ENCODE measurements at places on chromosomes 12 and 14.

DNA sequence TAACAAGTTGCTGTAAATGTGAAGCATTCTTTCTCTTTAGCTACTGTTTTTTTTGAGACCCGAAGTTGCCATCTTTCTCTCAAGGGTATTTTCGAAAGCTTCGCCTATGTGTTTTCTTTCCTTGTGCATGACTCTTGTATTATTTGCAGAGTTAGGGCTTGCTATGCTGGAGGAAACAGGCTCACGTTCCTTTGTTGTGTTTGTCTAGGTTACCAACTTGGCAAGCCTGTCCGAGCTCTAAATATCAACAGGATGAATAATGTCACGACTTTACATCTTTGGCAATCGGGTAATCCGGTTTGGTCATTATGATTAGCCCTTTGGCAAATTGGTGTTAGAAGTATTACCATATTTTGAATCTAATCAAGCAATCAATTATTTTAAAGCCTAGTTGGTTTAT is 15.9 kb upstream of the ATP6V0A2 start:
- no peaks in the 10 kb centered on the region for H3K36me3 ChIP-seq
- DNase-seq, result no peak
- no peak overlapping the region for H3K27ac ChIP-seq
- no peak overlapping the region for H3K4me3 ChIP-seq
- H3K27me3 ChIP-seq, result no peaks in the 10 kb centered on the region

- DNase-seq, result no peak
- peaks cover 4% of the 10 kb centered on the region for H3K4me1 ChIP-seq
- H3K4me3 ChIP-seq, result no peak overlapping the region
Observed at GRCh38 chr12:26266881-26267280, 71.5 kb downstream of the SSPN start.

DNA sequence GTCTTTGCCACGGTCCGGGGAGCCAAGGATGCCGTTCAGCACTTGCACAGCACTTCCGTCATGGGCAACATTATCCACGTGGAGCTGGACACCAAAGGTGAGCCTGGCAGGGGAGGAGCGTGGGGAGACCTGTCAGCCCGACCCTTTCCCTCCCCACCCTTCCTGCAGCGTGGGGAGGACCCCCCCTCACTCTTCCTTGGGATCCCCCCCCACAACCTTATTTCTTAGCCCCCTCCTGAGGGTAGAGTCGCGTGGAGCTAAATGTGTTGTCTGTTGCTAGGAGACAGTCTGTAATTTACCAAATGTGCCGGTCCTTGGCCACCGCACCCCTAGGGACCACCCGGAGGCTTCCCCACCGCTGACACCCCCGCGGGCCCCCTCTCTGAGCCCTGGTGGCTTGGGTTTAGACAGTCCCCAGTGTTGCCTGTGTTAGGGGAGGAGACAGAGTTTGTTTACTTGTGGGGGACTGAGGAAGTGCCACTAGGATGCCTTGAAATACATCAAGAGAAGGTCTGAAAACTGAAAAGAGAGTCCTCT is 2.3 kb downstream of the SETD1B start:
- no peaks in the 10 kb centered on the region for H3K27me3 ChIP-seq
- peaks cover 27% of the 10 kb centered on the region for H3K4me1 ChIP-seq
- peaks cover 27% of the 10 kb centered on the region for H3K36me3 ChIP-seq

GRCh38 chr12:27998658-27999057 is 26.1 kb upstream of the PTHLH start:
- H3K4me1 ChIP-seq, result no peaks in the 10 kb centered on the region
- DNase-seq, result no peak
- no peak overlapping the region for H3K4me3 ChIP-seq
- H3K27ac ChIP-seq, result no peak overlapping the region

- peak; percentile 84 for DNase-seq
- no peak overlapping the region for H3K4me3 ChIP-seq
- no peaks in the 10 kb centered on the region for H3K36me3 ChIP-seq
- no peaks in the 10 kb centered on the region for H3K27me3 ChIP-seq
- H3K27ac ChIP-seq, result peak overlapping the region; percentile 54
- H3K4me1 ChIP-seq, result peaks cover 17% of the 10 kb centered on the region
Observed at GRCh38 chr12:29725587-29726320, 58.0 kb downstream of the TMTC1 start.

- H3K36me3 ChIP-seq, result no peaks in the 10 kb centered on the region
- H3K4me1 ChIP-seq, result no peaks in the 10 kb centered on the region
- no peak overlapping the region for H3K27ac ChIP-seq
- no peaks in the 10 kb centered on the region for H3K27me3 ChIP-seq
- no peak overlapping the region for H3K4me3 ChIP-seq
Observed at GRCh38 chr14:59009967-59010366, 178.5 kb upstream of the DAAM1 start.

- H3K27ac ChIP-seq, result no peak overlapping the region
- no peaks in the 10 kb centered on the region for H3K4me1 ChIP-seq
- no peaks in the 10 kb centered on the region for H3K27me3 ChIP-seq
Observed at GRCh38 chr12:67852701-67853100, 136.5 kb upstream of the IFNG-AS1 start.

DNA sequence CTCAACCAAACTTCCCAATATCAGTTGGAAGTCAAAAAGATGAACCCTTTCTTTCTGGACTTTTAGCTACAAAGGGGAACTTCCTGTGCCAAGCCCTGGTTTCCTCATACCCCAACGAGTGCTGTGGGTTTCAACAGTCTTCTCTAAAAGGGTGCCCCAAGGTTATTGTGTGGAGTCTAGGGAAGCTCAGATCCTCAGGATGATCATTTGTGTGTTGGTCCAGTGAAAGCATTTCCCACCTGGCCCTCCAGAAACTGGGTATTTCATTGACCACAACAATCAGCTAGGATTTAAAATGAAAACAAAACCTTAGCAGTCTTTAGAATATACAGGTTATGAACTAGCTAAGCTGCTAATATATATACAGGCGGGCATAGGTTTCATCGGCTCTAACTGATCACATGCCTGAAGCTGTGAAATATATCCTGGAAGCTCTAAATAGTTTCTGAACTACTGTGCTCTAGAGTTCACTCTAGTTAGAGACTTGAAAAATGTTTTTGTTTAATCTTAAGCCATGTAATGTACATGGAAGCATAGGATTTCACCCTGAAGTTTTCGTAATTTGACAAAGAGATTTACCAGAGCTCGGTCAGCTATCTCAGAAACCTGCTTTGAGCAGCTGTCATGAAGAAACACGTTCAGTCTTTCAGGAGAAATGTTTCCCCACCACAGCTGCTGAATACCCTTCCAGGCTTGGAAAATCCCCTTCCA is 29.6 kb downstream of the P2RX4 start:
- H3K27ac ChIP-seq, result no peak overlapping the region
- DNase-seq, result no peak
- H3K4me1 ChIP-seq, result peaks cover 14% of the 10 kb centered on the region
- no peaks in the 10 kb centered on the region for H3K27me3 ChIP-seq

GRCh38 chr12:128009108-128009507 is 257.9 kb upstream of the TMEM132C start:
- H3K4me1 ChIP-seq, result no peaks in the 10 kb centered on the region
- no peak overlapping the region for H3K4me3 ChIP-seq
- no peak overlapping the region for H3K27ac ChIP-seq
- H3K36me3 ChIP-seq, result no peaks in the 10 kb centered on the region
- H3K27me3 ChIP-seq, result no peaks in the 10 kb centered on the region
- no peak for DNase-seq

GRCh38 chr14:101000711-101001250 is 97.3 kb upstream of the RTL1 start:
- no peak overlapping the region for H3K27ac ChIP-seq
- no peaks in the 10 kb centered on the region for H3K4me1 ChIP-seq
- no peaks in the 10 kb centered on the region for H3K27me3 ChIP-seq
- no peak for DNase-seq
- no peaks in the 10 kb centered on the region for H3K36me3 ChIP-seq

DNA sequence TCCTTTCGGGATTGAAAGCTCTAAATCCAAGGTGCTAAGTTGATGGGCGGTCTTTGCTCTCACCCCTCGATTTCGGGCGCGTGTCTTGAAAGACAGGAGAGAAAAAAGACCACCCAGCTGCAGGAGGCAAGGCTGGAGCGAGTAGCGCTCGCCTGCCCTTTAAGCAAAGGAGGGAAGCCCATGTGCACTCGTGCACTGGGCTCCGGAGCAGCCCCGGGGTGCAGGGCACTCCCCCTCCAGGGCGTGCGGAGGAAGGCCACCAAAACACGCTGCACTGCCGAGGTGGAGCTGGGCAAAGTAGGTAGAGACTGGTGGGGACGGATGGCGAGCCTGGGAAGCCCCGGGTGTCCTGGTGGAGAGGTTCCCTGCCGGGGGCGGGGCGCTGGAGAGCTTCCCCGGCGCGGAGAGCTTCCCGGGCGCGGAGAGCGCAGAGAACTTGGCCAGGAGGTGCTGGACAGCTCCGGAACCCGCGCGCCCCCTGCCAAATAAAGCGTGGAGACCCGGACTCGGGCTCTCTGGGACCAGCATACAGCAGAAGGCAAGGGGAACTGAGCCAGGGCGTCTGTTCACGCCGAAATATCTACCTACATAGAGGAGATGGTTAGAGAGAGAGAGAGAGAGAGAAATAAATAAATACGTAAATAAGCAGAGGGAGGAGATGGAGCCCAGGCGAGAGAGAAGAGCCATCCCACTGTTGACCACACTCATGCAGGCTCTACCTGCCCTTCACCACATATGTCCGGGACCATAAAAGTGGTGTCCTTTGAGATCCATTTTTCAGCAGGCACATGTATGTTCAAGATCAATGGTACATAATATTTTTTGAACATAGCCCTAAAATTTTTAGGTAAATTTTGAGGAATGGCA is 662 bp upstream of the NELL2 start:
- H3K4me3 ChIP-seq, result peak overlapping the region; percentile 52
- peaks cover 11% of the 10 kb centered on the region for H3K4me1 ChIP-seq
- peaks cover 44% of the 10 kb centered on the region for H3K27me3 ChIP-seq
- H3K27ac ChIP-seq, result no peak overlapping the region

DNA sequence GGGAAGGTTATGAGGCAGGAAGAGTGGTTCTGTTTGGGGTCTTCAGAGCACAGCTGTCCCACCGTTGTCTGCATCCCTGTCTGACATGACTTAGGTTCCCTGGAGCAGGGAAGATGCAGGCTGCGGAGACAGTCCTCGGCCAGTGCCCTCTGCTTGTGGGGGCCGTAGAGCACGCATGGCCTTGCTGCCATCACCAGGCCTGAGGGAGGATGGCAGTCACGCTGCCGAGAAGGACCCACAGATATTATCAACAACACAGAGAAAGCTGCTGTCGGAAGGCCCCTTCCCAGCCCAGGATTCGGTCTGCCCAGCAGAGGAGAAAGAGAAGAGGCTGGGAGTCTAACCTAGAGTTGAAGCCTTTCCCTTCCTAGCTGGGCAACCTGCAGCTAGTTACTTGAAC is 35.0 kb downstream of the ERH start:
- no peak overlapping the region for H3K4me3 ChIP-seq
- no peaks in the 10 kb centered on the region for H3K36me3 ChIP-seq
- no peak for DNase-seq
- peaks cover 2% of the 10 kb centered on the region for H3K27me3 ChIP-seq
- no peak overlapping the region for H3K27ac ChIP-seq

DNA sequence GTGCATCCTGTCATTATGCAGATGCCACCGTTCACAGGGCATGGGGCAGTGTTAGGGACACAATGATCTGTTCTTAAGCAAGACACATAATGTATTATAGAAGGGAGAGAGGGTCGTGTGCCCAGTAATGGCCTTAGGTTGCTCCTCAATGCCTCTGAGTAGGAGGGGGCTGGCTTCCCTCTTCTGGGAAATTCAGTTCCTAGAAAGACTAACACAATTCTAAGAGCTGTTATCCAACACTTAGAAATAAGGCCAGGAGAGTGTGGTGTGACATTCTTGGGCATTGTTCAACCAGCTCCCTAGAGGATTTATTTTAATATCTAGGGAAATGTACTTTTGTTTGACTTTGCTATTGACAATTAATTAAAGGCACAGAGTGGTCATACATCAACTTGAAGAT is 118.5 kb downstream of the ADCK1 start:
- no peaks in the 10 kb centered on the region for H3K4me1 ChIP-seq

Measured in endothelial cell of umbilical vein (primary cell).